ENCODE measurements at places on chromosomes 7 and 10.

DNA sequence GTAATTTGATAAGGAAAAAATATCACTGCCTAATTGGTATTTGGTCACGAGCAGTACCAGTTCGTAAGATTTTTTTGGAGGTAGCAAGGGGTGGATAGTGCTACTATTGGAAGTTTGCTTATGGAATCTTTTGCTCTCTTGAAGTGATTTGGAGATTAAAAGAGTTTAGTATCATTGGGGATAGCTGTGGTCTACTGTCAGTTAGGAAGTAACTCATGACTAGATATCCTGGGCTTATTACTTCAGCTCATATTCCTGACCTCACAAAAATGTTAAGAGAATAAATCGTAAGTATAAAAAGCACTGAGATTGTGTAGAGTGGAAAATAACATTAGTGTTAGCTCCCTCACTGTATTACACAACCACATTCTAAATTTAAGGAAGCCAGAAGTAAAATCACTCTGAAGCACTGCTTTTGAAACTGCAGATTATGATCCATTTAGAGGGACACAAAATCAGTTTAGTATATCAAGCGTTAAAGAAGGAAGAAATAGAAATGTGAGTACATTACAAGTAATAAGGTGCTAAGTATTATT, 22.6 kb downstream of the SGPL1 start:
- no peak for DNase-seq

DNA sequence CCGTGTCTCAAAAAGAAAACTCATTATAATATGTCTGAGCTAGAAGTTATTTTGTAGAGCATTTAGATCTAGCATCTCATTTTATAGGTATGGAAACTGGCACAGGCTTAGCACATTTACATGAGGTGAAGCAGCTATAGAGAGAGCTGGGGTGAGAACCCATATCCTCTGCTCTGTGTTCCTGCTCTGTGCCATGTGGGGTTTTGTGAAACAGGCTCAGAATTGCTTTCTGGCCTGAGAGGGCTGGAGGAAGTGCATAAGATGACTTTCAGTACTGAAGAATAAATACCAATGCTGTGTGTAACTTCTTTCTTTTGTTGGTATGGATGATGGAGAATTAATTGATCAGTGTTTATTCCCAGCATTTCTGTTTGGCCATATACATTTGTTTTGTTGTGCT, 159.1 kb downstream of the LRRC4 start:
- DNase-seq, result no peak

GRCh38 chr7:50204581-50204980, 99.9 kb upstream of the IKZF1 start:
- DNase-seq, result no peak

- no peak for DNase-seq
Measured at GRCh38 chr10:73763343-73763742, 18.5 kb upstream of the CHCHD1 start.

GRCh38 chr10:78609976-78610375, 458.8 kb upstream of the ZMIZ1 start:
- DNase-seq, result no peak

- DNase-seq, result no peak
Measured at GRCh38 chr10:119595134-119595675, 1.6 kb downstream of the TIAL1 start.

- no peak for DNase-seq
Measured at GRCh38 chr7:45359776-45360175, 202.2 kb downstream of the RAMP3 start.

GRCh38 chr10:22874189-22874854, 53.5 kb upstream of the ARMC3 start:
- DNase-seq, result no peak

DNA sequence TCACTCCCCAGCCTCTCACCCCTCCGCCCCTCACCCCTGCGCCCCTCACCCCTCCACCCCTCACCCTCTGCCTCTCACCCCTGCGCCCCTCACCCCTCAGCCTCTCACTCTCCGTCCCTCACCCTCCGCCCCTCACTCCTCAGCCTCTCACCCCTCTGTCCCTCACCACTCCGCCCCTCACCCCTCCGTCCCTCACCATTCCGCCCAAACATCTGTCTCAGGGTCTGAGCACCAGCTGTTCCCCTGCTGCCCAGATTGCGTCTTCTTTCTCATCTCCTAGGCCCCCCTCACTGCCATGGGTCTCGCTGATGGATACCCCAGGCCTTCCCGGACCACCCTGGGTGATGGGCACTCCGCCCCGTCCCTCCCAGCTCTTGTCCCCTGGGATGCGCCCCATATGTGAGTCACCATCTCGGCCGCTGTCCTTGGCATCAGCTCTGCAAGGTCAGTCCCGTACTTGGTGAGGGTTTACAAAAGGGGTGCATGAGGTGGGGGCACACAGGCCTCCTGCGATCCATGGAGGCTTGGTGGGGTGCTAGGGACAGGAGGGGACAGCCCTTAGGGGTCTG, 65.4 kb upstream of the GNA12 start:
- no peak for DNase-seq

- no peak for DNase-seq
Measured at GRCh38 chr10:95388109-95388471, 97.3 kb upstream of the PDLIM1 start.

GRCh38 chr10:54530299-54530698, 270.7 kb downstream of the PCDH15 start:
- DNase-seq, result no peak

DNA sequence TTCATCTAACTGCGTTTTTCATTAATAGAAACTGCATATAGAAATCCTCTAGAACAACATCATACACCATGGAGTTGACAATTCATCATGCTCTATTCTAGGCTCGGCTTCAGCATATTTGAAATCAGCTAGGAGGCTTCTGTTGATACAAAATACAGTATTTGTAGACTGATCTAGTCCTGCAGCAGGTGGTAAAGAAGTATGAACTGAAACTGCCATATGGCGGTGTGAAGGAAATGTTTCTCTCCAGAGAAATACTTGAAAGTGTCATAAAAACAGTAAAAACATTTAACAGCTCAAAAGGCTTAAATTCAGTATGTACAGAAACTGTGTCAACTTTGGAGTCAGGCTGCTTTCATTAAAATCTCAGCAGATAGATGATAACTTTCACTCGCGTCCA, 32.0 kb upstream of the MYO3A start:
- no peak for DNase-seq

DNA sequence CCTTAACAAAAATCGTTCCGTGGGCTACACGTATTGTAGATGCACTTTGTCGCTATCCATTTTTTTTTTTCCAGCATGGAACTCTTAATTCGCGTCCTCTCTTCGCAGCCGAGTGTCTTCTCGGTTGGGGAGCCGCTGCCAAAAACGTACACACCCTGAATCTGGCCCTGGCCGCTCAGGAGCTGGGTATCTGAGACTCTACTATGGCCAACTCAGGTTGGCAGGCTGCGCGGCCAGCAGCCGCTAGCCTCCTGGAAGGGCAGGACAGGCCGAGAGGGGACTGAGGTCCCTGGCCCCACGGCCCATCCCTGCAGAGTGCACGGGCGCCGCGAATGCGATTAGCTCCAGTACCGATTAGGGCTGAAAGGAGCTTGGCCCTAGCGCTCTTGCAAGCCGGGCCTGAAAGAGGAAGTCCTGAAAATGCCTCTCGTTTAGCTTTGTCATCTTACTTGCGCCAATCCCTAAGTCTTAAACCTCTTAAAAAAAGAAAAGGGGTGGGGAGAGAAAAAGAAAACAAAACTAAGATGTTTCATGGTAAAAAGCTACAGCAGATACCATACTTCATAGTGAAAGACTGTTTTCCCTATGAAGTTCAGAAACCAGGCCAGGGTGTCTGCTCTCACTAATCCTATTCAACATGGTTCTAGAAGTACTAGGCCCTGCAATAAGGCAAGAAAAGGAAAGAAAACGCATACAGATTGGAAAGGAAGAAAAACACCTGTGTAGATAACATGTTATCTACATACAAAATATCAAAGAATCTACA, 113.2 kb upstream of the RHEB start:
- peak; percentile 21 for DNase-seq

DNA sequence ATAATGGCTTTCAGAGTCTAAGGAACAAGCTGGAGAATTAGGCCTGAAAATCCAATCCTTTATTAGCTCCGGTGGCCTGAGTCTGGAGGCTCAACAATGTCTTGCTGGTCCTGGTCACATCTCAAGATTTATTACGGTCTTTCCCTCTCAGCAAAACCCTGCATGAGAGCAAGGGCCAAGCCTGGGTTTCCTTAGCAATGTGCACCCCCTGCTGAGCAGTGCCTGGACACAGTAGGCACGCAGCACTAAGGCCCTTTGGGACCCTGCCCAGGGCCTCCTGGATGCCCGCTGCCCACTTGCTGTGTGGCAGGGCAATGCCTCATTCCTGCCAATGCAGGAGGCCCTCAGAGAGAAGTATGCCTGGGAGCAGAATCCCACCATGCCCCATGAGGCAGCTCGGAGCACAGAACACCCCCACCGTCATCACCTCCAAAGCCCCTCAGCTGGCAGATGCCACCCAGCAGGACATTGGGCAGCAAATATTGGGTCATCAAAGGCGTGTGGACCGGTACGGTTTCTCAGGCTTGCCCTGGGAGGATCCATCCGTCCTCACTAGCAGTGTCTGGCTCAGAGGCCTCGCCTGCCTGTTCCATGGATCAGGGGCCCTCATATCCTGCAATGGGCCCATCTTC, 156.4 kb downstream of the OAT start:
- no peak for DNase-seq
